ENCODE measurements at places on chromosomes 11 and 22. TPM values are rescaled to one million over a fixed set of nuclear protein-coding genes. Genes with fewer than 3 reads are reported as not detected.

The C22orf31 gene
- not detected for total RNA-seq

The CARD10 gene
- 14.0 TPM for total RNA-seq

The TMEM45B gene
- not detected for total RNA-seq

The LIF gene
- total RNA-seq: 9.3 TPM

The MED15 gene
- 149 TPM for total RNA-seq

DNA sequence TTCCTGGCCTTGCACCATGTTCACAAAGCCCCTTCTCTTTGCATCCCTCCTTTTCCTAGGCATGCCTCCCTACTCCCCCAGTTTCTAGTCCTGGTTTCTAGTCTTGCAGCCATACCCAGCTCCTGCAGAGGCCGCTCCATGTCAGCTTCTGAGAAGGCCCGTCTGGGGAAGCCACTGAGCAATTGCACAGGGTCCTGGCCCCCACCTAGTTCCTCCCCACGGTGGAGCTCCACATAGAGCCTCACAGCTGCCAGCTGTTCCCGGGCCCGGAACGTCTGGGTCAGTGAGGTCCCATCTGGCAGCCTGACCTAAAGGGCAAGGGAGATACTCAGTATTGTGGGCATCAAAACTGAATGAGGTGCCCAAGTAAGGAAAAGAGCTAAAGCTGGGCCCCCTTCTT lies 2.2 kb downstream of the UBXN1 start:
- no peaks in the 10 kb centered on the region for H3K36me3 ChIP-seq
- no peak overlapping the region for H3K27ac ChIP-seq
- peaks cover 37% of the 10 kb centered on the region for H3K4me1 ChIP-seq
- H3K4me3 ChIP-seq: no peak overlapping the region
- H3K27me3 ChIP-seq: no peaks in the 10 kb centered on the region

DNA sequence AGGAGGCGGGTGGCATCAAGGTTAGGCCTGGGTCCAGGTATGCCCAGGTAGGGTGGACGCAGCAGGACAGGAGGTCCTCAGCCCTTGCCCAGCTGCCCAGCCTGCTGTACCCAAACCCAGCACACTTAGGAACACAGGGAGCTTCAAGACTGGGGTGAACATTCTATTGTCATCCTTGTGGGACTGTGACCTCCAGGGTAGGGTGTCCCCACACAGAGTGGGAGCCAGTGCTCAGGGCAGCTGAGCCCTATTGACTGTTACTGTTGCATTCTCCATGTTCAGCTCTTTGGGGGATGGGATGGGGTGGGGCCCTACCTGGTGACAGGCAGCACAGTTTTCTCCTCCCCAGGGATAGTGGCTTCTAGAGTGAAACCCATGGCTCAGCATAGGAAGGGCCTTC lies 106.0 kb downstream of the BCR start:
- H3K27me3 ChIP-seq: no peaks in the 10 kb centered on the region
- no peak overlapping the region for H3K4me3 ChIP-seq
- no peak overlapping the region for H3K27ac ChIP-seq
- peaks cover 20% of the 10 kb centered on the region for H3K4me1 ChIP-seq
- DNase-seq: no peak
- H3K36me3 ChIP-seq: no peaks in the 10 kb centered on the region

- H3K27me3 ChIP-seq: no peaks in the 10 kb centered on the region
- peaks cover 25% of the 10 kb centered on the region for H3K4me1 ChIP-seq
- H3K27ac ChIP-seq: no peak overlapping the region
- no peaks in the 10 kb centered on the region for H3K36me3 ChIP-seq
These were observed 32.0 kb downstream of the PDE2A start for GRCh38 chr11:72642043-72642883.

- H3K4me3 ChIP-seq: no peak overlapping the region
- H3K4me1 ChIP-seq: no peaks in the 10 kb centered on the region
- no peaks in the 10 kb centered on the region for H3K27me3 ChIP-seq
- H3K36me3 ChIP-seq: no peaks in the 10 kb centered on the region
These were observed 1.6 kb upstream of the TMPRSS13 start for GRCh38 chr11:117930668-117931330.

DNA sequence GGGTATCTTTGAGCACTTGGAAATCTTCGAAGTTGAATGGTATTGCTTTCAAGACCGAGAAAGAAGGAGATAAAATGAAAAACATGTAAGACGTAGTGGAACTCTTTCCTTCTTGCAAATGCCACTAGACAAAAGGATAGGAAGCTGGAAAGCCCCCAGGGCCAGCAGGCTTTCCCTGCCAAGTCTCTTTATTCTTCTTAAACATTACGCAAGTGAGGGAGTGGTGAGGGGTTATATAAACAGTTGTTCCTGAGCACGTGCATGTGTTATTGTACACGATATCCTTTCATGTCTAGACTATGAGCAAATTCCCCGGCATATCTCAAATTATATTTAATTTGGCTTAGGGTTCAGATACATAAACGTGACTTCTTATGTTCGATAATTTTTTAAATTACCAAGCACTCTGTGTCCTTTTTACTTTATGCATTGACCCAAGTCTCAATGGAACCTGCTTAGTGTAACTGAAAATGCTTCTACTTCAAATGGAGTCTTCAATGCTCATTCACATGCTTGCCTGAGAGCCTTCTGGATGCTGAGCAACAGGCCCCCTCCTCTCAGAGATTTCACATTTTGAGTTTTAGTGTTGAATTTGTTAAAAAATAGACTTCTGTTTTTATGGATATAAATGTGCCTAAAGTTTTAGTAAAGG lies 59.0 kb downstream of the PPP2R1B start:
- no peak for DNase-seq
- H3K4me3 ChIP-seq: no peak overlapping the region
- no peak overlapping the region for H3K27ac ChIP-seq
- H3K4me1 ChIP-seq: peaks cover 3% of the 10 kb centered on the region
- no peaks in the 10 kb centered on the region for H3K27me3 ChIP-seq

- no peaks in the 10 kb centered on the region for H3K4me1 ChIP-seq
- H3K27ac ChIP-seq: no peak overlapping the region
- DNase-seq: no peak
- no peaks in the 10 kb centered on the region for H3K27me3 ChIP-seq
- H3K4me3 ChIP-seq: no peak overlapping the region
These were observed 238.9 kb downstream of the NTM start for GRCh38 chr11:131609337-131609736.

GRCh38 chr11:10762185-10762584 lies 11.1 kb downstream of the CTR9 start:
- H3K27ac ChIP-seq: no peak overlapping the region
- H3K4me3 ChIP-seq: no peak overlapping the region
- H3K27me3 ChIP-seq: no peaks in the 10 kb centered on the region
- DNase-seq: no peak
- H3K36me3 ChIP-seq: peaks cover 82% of the 10 kb centered on the region

DNA sequence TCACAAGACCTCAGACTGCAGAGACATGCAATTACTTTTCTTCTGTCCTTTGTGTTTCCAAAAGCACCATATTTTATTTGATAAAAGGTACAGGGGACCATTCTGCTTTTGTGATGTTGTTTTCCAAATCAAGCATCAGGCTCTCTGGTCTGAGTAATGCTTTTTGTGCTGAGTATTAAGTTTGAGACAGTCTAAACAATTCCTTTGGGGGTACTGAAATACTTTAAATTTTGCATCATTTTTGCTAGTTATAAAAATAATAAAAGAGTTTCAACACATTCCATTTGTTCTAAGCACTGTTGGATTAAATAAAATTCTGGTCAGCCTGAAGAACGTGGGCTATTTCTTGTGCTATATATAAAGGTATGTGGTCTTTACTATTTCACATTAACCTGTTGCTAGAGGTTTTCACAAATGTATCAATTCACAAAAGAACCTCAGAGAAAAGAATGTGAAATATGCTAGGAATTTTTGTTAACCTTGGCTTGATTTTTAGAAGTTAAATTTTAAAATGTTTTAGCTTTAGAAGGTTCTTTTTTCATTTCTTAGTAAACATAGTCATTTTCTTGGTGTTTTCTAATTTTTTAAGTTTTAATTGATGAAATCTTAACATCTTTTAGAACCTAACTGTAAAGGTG lies 61.6 kb downstream of the C22orf31 start:
- no peaks in the 10 kb centered on the region for H3K36me3 ChIP-seq
- peaks cover 21% of the 10 kb centered on the region for H3K4me1 ChIP-seq
- no peak for DNase-seq
- no peak overlapping the region for H3K27ac ChIP-seq
- H3K27me3 ChIP-seq: no peaks in the 10 kb centered on the region

DNA sequence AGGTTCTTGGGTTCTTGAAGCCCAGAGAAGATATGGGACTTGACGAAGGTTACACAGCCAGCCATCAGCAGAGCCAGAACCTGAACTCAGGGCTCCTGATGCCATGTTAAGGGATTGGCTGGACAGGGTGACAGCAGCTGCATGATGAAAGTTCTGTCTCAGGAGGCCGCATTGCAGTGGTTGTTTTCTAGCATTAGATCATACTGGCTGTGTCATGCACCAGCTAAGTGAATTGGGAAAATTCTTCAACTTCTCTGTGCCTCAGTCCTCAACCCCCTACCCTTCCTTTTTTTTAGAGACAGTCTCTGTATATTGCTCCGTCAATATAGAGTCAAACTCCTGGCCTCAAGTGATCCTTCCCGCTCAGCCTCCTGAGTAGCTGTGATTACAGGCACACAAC lies 5.4 kb upstream of the LTBP3 start:
- H3K27ac ChIP-seq: no peak overlapping the region
- H3K27me3 ChIP-seq: no peaks in the 10 kb centered on the region
- no peak overlapping the region for H3K4me3 ChIP-seq
- no peak for DNase-seq
- H3K4me1 ChIP-seq: peaks cover 28% of the 10 kb centered on the region

- no peak overlapping the region for H3K27ac ChIP-seq
- no peaks in the 10 kb centered on the region for H3K4me1 ChIP-seq
- no peaks in the 10 kb centered on the region for H3K27me3 ChIP-seq
- DNase-seq: no peak
These were observed 728.9 kb downstream of the OPCML start for GRCh38 chr11:132803436-132803835.

All from adrenal gland (tissue), 19 donors.